ENCODE measurements at places on chromosomes 2 and 18. TPM values are rescaled to one million over a fixed set of nuclear protein-coding genes. Genes with fewer than 3 reads are reported as not detected.

- no peaks in the 10 kb centered on the region for H3K27me3 ChIP-seq
- no peak overlapping the region for H3K27ac ChIP-seq
- H3K4me3 ChIP-seq: no peak overlapping the region
- H3K36me3 ChIP-seq: no peaks in the 10 kb centered on the region
Measured at GRCh38 chr2:19667085-19667484, 234.7 kb downstream of the TTC32 start.

Gene KCNE4
- total RNA-seq: not detected

DNA sequence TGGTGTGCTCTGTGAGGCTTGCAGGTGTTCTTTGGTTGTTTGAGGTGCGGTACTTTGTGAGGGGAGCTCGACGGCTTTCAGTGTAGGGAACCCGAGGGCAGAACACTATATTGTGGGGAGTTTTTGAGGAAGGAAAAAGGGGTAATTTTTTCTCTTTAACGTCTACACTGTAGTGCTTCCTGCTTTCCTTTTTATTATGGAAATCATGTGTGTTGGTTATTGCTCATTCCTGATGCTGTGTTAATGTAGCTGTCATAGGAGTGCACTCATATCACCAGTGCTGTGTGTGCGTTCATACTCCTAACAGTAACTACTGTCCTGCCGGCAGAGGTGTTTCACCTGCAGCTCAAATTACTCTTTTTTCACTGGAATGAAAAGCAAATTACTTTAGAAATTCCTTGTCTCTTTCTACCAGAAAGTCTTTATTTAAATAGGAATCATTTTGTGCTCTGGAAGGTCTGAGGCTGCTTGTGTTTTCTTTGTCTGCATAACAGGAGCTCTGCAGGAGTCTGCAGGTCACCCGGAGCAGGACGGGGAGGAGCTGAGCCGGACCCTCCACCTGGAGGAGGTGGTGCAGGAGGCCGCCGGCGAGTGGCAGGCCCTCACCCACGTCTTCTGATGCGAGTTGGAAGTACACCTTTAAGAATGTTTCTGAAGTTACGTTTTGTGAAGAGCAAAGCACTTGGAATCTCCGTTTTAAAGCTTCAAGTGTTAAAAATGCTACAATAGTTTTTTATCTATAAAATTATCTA, 145.5 kb downstream of the ZNF236 start:
- no peaks in the 10 kb centered on the region for H3K4me1 ChIP-seq
- no peak overlapping the region for H3K27ac ChIP-seq
- peak; percentile 52 for DNase-seq
- no peak overlapping the region for H3K4me3 ChIP-seq

GRCh38 chr2:61885896-61886603, 2.4 kb downstream of the CCT4 start:
- H3K36me3 ChIP-seq: peaks cover 21% of the 10 kb centered on the region
- no peak overlapping the region for H3K27ac ChIP-seq
- H3K4me1 ChIP-seq: peaks cover 20% of the 10 kb centered on the region

- no peak for DNase-seq
- H3K27ac ChIP-seq: no peak overlapping the region
- no peaks in the 10 kb centered on the region for H3K36me3 ChIP-seq
- no peaks in the 10 kb centered on the region for H3K4me1 ChIP-seq
Measured at GRCh38 chr2:43622931-43623451, 14.1 kb upstream of the PLEKHH2 start.

DNA sequence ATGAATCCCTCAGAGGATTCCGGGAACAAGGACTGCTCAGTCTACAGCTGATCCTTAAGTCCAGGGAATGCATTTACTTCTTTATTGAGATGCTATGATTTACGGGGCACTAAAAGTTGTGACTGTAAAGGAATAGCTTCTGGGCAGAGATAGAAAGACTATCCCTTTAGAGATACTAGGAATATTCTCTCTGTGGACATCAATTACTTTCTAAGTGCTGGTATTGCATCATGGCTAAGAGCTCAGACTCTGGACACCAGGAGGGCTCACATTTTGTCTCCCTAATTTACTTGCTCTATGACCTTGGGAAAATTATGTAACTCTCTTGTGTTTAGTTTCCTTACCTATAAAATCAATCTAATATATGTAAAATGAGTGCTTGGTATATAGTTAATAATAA, 131.4 kb downstream of the AKAIN1 start:
- H3K4me1 ChIP-seq: no peaks in the 10 kb centered on the region
- DNase-seq: no peak
- H3K36me3 ChIP-seq: no peaks in the 10 kb centered on the region
- no peak overlapping the region for H3K27ac ChIP-seq
- H3K27me3 ChIP-seq: no peaks in the 10 kb centered on the region
- no peak overlapping the region for H3K4me3 ChIP-seq
